ENCODE measurements at places on chromosomes 7 and 10.

GRCh38 chr7:12620371-12620770 lies 49.9 kb downstream of the SCIN start:
- DNase-seq = no peak

DNA sequence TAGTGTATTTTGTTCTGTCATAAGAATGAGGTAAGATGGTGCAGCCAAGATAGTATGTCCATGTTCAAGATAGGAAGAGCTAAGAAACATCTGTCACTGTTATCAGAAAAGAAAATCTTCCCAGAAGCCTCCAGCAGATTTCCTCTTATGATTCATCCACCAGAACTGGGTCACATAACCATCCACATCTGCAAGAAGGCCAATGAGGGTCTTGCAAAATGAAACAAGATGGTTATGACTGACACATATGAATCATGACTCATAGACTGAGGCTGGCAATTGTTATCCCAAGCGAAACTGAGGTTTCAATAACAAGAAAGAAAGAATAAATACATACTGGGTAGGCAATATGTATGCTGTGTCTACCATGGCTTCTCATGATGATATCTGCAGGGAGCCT lies 30.3 kb downstream of the CCNJ start:
- no peak for DNase-seq

- no peak for DNase-seq
Observed at GRCh38 chr10:2760736-2761135, 306.6 kb upstream of the PFKP start.

DNA sequence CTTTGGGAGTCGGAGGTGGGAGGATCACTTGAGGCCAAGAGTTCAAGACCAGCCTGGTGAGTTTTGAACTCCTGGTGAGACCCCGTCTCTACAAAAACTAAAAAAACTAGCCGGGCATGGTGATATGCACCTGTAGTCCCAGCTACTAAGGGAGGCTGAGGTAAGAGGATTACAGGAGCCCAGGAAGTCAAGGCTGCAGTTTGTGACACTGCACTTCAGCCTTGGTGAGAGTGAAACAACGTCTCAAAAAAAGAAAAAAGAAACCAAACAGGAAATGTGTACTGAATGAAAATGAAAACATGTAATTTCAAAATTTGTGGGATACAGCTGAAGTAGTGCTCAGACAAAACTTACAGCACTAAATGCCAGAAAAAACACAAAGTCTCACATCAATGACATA lies 7.6 kb downstream of the ARHGAP12 start:
- DNase-seq = no peak

- DNase-seq = no peak
Observed at GRCh38 chr7:3725155-3726059, 424.4 kb downstream of the SDK1 start.

DNA sequence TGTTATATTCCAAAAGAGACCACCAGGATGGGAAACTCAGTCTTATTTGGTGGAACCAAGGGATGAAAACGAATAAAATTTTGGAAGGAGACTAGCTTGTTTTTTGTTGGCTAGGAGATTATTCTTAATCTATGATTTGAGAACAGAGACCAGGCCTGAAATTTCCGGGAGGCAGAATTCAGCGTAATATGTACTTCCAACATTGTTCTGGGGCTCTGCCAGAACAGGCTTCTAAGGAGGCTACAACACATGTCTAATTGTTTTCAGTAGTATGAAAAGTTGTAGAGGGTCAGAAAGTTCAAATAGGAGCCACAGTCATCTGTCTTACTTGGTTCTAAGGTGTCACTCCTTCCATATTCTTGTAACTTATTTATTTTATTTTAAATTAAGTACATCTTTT lies 1.7 kb downstream of the DDX21 start:
- DNase-seq = no peak

- no peak for DNase-seq
Observed at GRCh38 chr10:86664341-86665217, 3.7 kb upstream of the LDB3 start.
